ENCODE measurements at places on chromosomes 1 and 21. TPM values are rescaled to one million over a fixed set of nuclear protein-coding genes. Genes with fewer than 3 reads are reported as not detected.

The DPYD gene
- 71.8 TPM for total RNA-seq

The ARL8A gene
- 42.1 TPM for total RNA-seq

DNA sequence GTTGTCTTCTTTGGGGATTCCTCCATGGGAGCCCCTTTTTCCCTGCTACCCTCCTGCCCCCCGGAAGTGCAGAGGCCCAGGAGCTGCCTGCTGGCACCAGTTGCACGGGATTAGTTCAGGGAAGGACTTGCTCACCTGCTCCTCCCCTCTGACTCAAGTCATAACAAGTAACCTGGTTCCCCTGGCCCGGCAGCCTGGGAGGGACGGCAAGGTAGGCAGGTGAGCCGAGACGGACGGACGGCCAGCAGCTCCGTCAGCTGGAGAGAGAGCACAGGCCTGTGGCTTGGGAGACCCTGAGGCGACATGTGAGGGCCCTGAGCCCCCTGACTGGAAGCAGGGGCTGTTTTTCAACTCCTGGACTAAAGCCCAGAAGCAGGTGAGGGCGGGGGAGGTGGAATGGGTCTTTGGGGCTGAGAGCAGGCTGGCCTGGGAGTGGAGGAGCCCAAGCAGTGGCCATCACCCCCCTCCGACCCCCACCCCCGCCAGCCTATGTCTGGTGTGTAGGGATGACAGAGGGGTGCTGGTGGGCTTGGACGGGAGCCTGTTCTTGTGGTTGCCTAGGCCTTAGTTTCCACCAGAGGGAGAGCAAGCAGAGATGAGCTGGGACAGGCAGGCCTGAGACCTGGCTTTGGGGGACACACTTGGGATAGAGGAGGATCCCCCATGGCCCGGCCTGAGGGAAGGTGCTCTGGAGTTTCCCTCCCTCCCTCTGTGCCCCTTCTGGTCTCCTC lies at the start of gene INAVA:
Gene INAVA (plus strand): TSS at position 189 of the 731 bp plus-strand sequence. CDS start 3,501 bp downstream, outside the sequence.
- peaks cover 58% of the 10 kb centered on the region for H3K27me3 ChIP-seq
- no peak within 1 kb of the TSS for H3K27ac ChIP-seq
- no peak within 1 kb of the TSS for H3K4me3 ChIP-seq
- no peak for DNase-seq
- H3K36me3 ChIP-seq: no peaks in the 10 kb centered on the region
- peaks cover 19% of the 10 kb centered on the region for H3K4me1 ChIP-seq

The LRRC53 gene
- total RNA-seq: not detected
